Osteoblast (primary cell): ENCODE measurements at places on chromosomes 3 and 15. TPM values are rescaled to one million over a fixed set of nuclear protein-coding genes. Genes with fewer than 3 reads are reported as not detected.

MORC1 gene
- not detected in 2 replicates for total RNA-seq

DNA sequence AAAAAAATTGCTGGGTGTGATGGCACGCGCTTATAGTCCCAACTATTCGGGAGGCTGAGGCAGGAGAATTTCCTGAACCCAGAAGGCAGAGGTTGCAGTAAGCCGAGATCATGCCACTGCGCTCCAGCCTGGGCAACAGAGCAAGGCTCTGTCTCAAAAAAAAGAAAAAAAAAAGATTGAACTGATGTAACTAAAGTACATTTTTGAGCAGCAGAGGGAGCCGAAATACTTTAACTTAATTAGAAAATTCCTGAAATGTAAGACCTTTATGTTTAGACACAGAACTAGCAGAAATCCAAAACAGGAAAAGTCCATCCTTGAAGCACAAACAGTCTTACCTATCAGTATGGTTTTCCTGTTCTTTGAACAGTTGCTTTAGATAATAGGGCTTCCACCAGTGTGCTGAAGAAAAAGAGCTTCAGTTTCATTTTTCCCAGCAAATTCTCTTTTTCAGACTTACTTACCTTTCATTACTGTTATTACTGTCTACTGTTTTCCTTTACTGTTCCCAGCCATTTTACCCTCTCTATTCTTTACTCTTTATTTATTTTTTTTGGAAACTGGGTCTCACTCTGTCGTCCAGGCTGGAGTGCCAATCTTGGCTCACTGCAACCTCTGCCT, 33.4 kb upstream of the ZNF609 start:
- peaks cover 46% of the 10 kb centered on the region for H3K36me3 ChIP-seq
- no peak overlapping the region for H3K4me3 ChIP-seq
- no peak overlapping the region for H3K27ac ChIP-seq
- peaks cover 9% of the 10 kb centered on the region for H3K4me1 ChIP-seq
- no peak for DNase-seq
- no peaks in the 10 kb centered on the region for H3K27me3 ChIP-seq

GRCh38 chr15:70226337-70226980, 128.7 kb upstream of the TLE3 start:
- peaks cover 10% of the 10 kb centered on the region for H3K27me3 ChIP-seq
- no peaks in the 10 kb centered on the region for H3K4me1 ChIP-seq
- no peak overlapping the region for H3K4me3 ChIP-seq

DNA sequence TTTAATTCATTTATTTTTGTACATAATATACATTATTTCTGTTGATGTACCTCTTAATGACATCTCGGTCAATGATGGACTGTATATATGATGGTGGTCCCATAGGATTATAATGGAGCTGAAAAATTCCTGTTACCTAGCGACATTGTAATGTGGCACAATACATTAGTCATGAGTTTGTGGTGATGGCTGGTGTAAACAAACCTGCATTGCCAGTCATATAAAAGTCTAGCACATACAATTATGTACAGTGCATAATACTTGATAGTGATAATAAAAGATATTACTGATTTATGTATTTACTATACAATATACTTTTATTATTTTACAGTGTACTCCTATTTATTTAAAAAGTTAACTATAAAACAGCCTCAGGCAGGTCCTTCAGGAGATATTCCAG, 15.1 kb downstream of the TTC14 start:
- no peaks in the 10 kb centered on the region for H3K27me3 ChIP-seq
- H3K36me3 ChIP-seq: peaks cover 12% of the 10 kb centered on the region
- H3K4me1 ChIP-seq: no peaks in the 10 kb centered on the region
- no peak overlapping the region for H3K4me3 ChIP-seq
- no peak overlapping the region for H3K27ac ChIP-seq

DNA sequence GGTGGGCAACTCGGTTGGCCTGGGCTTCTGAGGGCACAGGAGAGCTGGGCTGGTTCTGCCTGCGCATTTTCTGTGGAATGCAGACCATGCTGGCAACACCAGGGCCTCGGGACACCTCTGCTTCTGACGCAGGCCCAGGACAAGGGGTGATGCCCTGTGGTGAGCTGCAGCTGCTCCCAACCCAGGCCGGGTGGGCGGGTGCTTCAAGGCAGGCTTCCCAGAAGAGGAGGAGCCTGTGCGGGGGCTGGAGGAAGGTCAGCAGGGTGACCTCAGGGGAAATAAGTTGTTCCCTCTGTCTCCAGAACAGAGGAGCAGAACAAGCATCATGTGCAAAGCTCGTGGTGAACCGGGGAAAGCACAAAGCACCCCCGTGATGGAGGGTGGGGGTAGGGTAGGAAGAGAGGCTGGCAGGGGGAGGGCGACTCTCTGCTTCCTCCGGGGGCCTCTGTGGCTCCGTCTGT, 11.0 kb upstream of the PLXNA1 start:
- H3K27ac ChIP-seq: peak overlapping the region; percentile 77
- H3K4me3 ChIP-seq: no peak overlapping the region
- peaks cover 36% of the 10 kb centered on the region for H3K4me1 ChIP-seq
- no peaks in the 10 kb centered on the region for H3K27me3 ChIP-seq
- H3K36me3 ChIP-seq: no peaks in the 10 kb centered on the region
